ENCODE measurements at places on chromosomes 6 and 20. TPM values are rescaled to one million over a fixed set of nuclear protein-coding genes. Genes with fewer than 3 reads are reported as not detected.

Gene ECT2L
- 1.1 TPM for total RNA-seq

Gene PLTP
- total RNA-seq: 74.7 TPM

Gene BPI
- not detected for total RNA-seq

Gene MKKS
- 15.5 TPM for total RNA-seq

Gene PLEKHG1
- total RNA-seq: 25.6 TPM

DNA sequence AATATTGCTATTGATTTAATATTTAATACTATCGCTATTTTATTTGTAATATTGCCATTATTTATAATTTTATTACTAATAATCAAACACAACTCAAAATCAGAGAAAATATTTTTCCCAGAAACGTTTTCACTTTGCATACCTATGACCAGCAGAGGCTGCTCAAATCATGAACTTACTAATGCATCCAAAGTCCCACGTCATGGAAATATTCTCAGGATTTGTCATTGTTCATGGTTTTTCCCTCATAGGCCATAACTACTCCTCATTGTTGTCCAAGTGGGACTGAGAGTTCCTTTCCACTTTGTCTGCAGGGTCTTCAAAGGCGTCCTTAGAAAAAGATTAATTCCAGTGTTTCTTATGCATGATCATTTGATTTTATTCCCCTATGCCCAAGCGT is 344.8 kb downstream of the THBS2 start:
- H3K27ac ChIP-seq: no peak overlapping the region
- no peaks in the 10 kb centered on the region for H3K27me3 ChIP-seq
- H3K4me1 ChIP-seq: no peaks in the 10 kb centered on the region
- no peaks in the 10 kb centered on the region for H3K36me3 ChIP-seq
- H3K4me3 ChIP-seq: no peak overlapping the region

Gene PPP1R14C
- not detected for total RNA-seq

Data from tibial nerve (tissue), 4 donors.